ENCODE measurements at places on chromosomes 3 and 15.

DNA sequence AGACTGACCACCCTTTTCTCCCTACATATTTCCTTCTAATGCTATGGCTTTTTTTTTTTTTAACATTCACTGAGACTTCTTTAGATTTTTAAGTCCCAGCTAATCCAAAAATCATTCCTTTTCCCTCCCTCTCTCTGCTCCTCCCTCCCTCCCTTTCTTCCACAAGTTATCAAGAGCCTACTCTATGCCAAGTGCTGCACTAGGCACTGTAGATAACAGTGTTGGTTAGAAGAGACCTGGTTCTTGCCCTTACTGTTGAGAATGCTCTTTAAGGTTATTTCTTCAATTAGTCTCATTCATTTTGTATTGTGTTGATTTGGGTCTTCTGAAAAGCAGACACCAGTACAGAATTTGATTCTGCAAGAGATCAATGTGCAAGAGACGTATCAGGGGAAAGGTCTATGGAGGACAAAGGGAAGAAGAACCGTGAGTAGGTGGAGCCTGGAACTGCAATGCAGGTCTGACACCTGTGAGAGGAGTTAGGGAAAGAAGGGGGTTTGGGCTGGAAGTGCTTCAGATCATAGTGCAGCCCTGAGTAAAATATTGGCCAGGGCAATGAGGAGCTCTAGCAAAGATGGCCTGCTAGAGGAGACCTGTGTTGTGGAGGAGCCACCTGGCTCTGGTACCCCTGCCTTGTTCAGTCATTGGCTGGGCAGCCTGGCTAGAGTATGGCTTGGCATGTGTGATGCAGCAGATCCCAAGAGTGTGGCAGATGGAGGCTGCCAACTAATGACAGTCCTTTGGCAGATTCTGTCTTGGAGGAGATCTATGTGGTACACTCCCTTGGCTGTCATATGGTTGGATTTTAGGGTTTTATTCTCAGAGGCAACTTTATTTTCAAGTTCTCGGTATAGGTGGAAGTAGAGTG, 9.7 kb upstream of the PCOLCE2 start:
- no peak for DNase-seq

DNA sequence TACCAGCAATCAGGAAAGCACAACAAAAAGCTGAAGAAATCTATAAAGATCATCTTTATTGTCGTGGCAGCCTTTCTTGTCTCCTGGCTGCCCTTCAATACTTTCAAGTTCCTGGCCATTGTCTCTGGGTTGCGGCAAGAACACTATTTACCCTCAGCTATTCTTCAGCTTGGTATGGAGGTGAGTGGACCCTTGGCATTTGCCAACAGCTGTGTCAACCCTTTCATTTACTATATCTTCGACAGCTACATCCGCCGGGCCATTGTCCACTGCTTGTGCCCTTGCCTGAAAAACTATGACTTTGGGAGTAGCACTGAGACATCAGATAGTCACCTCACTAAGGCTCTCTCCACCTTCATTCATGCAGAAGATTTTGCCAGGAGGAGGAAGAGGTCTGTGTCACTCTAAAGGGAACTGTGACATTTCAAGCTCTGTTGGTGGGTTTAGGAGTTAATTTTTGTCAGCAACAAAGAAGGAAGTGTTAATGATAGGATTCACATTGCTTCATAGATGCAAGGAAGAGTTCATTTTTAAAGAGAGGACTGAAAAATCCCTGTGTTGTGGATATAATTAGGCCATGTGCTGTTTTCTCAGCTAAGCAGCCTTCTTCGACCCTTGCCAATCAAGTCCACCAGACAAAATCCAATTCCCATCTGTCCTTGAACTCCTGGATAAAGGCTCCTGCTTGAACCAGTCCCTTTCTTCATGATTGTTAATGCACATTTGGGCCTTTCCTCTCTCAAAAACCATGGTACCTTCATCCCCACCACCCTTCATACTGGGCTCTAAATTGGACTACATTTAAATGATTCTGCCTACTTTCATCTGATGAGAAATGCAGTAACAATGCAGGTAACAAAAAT, 1.2 kb downstream of the GPR15 start:
- no peak for DNase-seq

DNA sequence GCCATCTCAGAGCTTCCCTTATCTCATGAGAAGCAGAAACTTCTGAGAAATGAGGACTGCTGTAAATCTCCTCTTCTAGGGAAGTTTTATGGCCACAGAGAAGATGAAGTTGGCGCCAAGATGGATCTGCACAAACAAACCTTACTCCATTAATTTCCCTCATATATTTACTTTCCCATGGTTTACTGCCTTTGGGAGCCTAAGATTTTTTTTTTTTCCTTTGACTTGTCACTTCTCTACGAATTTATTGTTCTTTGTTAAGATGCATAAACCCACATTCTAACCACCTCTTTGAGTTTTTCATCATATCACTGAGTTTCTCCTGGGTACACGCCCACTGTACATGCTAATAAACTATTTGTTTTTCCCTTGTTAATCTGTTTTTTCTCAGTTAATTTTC, 21.5 kb upstream of the NPTN start:
- no peak for DNase-seq

GRCh38 chr15:25705433-25706115, 157.6 kb downstream of the ATP10A start:
- DNase-seq: no peak

- DNase-seq: no peak
These were observed 145.2 kb downstream of the SSR3 start for GRCh38 chr3:156409694-156410093.

GRCh38 chr15:58269455-58270414, 131.6 kb downstream of the AQP9 start:
- peak; percentile 23 for DNase-seq

DNA sequence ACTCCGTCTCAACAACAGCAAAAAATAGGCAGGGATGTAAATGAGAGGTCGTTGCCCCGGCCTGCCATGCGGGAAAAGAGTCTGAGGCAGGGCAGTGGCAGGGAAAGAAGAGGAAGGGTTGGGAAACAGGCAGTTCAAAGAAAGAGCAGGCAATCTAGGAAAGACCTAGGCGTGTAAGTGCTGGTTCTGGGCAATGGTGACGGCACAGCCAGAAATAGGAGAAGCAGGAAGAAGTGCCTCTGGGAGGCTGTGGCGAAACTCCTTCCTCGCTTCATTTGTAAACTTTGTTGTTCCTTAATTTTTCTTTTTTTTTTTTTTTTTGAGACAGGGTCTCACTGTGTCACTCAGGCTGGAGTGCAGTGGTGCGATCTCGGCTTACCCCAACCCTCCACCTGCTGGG, 4.3 kb downstream of the SLC51A start:
- DNase-seq: no peak

DNA sequence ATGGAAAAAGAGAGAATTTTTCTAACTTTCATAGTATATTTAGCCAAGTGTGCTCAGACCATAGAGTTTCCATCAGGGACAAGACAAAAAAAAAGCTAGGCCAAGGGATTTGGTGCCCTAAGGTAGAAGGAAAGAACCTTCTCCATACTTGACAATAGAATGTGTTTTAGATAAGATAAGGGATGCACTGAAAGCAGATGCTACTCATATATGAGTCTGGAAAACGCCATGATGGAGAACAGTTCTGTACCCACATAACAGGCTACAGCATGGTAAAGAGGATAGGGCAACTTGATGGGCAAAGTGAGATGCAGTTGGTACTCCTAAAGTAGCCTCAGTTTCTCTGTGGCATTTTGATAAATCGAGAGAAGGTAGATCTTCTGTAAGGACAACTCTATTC, 216.4 kb upstream of the NECTIN3 start:
- no peak for DNase-seq

- no peak for DNase-seq
These were observed 510.2 kb downstream of the NTRK3 start for GRCh38 chr15:87746333-87746732.

DNA sequence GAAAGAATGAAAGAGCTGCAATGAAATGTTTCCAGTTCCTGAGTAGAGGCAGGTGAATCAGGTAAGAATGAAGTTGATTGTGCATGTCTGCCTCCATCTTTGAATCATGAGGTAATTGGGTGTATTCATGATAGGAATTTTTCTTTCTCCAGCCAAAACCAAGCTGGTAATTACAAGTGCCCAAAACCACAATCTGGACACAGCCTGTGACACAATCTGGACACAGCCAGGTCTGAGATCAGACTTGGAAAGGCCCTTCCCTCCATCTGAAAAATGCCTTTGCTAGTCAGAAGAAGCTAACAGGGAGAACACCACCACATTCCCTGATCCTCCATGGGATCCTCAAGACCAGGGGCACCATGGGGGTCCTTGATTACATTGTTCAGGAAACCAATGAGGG, 338.5 kb upstream of the THBS1 start:
- DNase-seq: no peak

DNA sequence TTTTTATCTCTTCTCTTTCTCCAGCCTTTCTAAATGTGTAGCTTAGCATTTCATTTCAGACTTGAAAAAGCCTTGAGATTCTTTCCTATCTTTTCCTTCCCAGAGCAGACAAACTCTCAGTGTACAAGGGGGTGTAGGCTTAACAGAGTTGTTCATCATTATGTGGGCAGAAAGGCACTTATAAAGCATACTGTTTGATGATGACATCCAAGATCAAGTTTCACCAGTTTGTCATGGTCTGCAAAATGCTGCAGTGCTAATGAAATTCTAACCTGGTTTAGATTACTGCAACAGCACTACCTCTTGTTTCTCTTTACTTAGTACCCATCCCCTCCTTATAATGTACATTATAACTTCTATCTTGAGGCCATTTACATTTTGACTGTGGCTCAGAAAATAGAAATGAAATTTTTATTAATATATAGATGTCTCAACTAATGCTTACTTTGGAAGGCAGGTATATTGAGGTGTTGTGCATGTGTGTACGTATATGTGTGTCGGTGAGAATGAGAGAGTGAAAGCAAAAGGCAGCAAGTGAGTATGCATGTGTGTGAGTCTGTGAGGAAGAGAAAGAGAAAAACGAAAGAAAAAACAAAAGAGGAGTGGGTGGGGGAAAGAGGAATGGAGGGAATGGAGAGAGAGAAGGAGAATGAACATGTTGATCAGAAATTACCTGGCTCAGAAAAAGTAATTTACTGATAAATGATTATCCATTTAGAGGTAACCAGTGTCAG, 1043.6 kb downstream of the TUSC7 start:
- DNase-seq: no peak

- DNase-seq: no peak
These were observed 34.6 kb upstream of the CDIN1 start for GRCh38 chr15:36544518-36545466.

GRCh38 chr3:19173945-19174344, 25.6 kb downstream of the KCNH8 start:
- no peak for DNase-seq
